ENCODE measurements at places on chromosomes 4 and X.

GRCh38 chr4:52038103-52038912, at the start of gene SGCB:
Gene SGCB (minus strand): TSS chr4:52038299. CDS start chr4:52038259, 40 bp downstream.
- DNase-seq = peak; percentile 80

GRCh38 chrX:40385682-40386081, 195.1 kb upstream of the ATP6AP2 start:
- no peak for DNase-seq

GRCh38 chrX:13697455-13697854, 8.5 kb downstream of the RAB9A start:
- no peak for DNase-seq

- DNase-seq = no peak
Measured at GRCh38 chr4:155681886-155682285, 15.2 kb downstream of the GUCY1A1 start.

- DNase-seq = no peak
Measured at GRCh38 chr4:169256101-169256612, 14.6 kb downstream of the SH3RF1 start.

DNA sequence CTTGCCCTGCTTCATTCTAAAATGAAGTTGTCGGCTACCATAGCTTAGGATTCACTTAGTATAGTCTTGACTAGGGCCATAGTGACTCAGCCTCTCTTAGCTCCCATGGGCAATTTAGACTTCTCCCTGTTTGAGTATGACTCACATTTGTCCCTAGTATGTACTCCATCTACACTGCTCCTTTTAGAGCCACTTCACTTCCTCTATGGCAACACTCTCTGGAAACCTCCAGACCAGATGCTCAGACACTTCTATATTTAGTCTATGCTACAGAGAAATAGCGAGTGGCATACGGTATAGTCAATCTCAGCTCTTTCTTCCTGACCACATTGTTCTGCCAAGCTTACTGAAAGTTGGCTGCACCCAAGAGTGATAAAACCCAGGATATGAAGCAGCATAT, 11.2 kb downstream of the MEPE start:
- DNase-seq = no peak

DNA sequence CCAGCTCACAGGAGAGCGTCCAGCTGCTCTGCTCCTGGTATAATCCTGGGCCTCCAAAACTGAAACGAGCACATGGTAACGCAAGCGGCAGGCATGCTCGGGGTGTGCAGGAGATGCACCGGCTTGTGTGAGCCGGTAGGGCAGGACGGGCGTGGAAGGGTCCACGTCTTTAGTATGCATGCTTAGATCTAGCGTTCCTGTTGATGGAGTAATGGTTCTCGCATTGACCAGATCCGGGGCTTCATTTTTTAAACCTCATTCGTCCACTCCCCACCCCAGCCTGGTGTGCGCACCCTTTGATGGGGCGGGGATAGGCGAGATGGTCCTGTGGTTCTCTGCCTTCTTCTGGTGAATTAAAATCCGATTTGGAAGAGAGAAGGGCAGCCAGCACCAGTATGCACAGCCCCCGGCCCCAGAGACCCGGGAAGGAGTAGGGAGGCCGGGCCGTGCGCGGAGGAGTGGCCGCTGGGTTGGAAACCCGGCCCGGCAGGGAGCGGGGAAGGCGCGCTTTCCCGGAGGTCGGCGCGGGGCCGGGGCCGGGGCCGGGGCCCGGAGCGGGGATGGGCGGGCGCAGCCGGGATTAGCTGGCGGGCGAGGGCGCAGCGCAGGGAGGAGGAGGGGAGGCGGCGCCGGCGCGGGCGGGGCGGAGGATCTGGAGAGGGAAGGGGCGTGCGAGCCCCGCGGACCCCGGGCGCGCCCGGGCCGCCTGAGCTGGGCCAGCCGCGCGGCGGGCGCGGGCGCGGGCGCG, 39.9 kb downstream of the FAM149A start:
- peak; percentile 53 for DNase-seq

Data from posterior cingulate gyrus (tissue), 11 donors.